NCI-H1092 (cell line): ENCODE measurements at places on chromosomes 3 and 15.

GRCh38 chr3:71018799-71019198 is 564.7 kb downstream of the FOXP1 start:
- DNase-seq = no peak

DNA sequence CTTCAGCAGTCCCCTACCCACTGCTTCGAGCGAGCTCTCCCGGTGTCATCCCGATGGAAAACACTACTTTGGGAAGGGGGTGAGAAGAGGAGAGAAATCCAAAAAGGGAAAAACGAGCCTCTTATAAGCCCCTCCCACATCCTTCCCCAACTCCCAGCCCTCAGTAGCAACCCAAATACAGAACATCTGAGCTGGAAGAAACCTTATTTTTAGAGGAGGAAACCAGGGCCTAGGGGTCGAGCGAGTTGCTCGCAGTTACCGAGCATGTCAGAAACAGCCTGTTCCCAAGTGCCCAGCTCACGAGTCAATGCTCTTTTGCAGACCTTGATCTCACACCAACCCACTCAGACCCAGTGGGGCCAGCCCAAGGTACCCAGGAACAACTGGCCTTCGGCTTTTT is 14.2 kb downstream of the RBPMS2 start:
- no peak for DNase-seq

- no peak for DNase-seq
Observed at GRCh38 chr15:96560246-96560895, 229.9 kb downstream of the NR2F2 start.

- DNase-seq = no peak
Observed at GRCh38 chr15:43516185-43516584, 1.2 kb upstream of the MAP1A start.

DNA sequence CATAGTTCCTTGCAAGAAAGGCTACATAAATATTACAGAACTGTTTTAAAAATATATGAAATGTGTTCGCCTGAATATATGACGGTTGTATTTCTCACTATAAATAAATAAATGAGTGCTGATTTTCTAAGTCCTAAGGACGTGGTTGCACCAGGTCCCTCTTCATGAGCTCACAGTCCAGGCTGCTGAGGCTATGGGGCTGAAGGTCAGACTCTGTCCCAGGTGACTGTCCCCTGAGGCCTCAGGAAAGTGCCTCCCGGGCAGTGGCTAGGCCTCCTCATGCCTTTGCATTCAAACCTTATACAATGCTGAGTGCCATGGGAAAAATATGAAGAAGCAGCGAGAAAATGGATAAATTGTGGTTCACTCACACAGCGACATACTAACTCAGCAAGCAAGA is 43.5 kb upstream of the SSR3 start:
- no peak for DNase-seq

DNA sequence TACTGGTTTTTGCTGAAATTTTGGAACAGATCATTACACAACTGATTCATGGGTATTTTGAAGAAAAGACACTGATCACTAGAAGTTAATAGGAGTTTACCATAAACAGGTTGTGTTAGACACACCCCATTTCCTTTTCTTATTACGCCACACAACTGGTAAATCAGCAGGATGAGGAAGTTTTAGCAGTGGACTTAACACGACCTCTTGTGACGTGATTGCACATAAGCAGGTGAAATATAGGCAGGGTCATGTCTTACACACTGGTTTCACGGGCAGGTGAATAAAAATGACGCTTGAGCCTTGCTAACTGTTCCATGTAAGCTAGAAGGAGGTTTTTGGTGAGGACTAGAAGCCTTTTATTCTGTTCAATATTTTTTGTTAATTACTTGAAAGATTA is 27.1 kb upstream of the TPRG1 start:
- peak; percentile 49 for DNase-seq

- no peak for DNase-seq
Observed at GRCh38 chr3:113575206-113575605, 42.9 kb downstream of the SIDT1 start.

DNA sequence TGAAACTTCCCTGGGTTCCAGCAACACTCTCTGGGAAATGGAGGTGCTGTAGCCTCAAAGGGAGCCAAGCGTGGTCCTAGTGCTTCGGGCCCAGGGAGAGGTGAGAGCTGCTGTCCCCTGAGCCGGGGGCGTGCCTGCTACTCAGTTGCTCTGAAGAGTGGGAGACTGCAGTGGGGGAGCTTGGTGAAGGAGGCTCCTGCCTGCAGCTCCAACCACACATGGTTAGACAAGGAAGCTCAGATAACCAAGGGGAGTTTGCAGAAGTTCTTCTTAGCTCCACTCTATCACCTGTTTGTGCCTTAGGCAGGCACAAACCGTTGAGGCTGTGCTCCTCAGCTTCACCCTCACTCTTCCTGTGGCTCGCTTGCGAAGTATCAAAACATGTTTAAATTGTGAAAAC is 53.6 kb upstream of the TRPM1 start:
- no peak for DNase-seq

DNA sequence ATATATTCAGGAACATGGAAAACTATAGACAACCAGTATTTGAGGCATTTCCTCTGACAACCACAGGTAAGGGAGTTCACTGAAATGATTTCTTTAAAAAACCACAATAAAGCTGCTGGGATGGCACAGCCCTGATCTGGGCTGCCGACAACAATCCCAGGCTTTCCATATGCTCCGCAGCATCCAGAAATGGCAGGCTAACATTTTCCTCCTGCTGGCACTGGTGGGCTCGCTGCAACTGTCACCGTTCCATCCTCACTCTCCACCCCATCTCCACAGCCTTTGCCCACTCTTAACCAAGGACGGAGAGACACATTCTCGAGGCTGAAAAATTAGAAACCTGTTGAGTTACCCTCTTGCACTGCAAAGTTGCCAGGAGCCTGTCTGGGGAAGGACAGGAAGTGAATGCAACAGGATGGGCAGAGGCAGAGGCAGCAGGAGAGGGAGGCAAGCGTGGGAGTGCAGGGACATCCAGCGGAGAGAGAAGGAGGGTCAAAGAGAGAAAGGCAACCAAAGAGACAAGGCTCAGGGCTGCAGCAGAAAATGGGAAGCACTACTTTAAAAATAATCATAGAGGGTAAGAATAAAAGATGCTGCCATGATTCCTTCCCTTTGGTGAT is 79.0 kb upstream of the ARRDC4 start:
- DNase-seq = no peak

GRCh38 chr15:39785139-39785538 is 2.5 kb upstream of the FSIP1 start:
- DNase-seq = no peak

DNA sequence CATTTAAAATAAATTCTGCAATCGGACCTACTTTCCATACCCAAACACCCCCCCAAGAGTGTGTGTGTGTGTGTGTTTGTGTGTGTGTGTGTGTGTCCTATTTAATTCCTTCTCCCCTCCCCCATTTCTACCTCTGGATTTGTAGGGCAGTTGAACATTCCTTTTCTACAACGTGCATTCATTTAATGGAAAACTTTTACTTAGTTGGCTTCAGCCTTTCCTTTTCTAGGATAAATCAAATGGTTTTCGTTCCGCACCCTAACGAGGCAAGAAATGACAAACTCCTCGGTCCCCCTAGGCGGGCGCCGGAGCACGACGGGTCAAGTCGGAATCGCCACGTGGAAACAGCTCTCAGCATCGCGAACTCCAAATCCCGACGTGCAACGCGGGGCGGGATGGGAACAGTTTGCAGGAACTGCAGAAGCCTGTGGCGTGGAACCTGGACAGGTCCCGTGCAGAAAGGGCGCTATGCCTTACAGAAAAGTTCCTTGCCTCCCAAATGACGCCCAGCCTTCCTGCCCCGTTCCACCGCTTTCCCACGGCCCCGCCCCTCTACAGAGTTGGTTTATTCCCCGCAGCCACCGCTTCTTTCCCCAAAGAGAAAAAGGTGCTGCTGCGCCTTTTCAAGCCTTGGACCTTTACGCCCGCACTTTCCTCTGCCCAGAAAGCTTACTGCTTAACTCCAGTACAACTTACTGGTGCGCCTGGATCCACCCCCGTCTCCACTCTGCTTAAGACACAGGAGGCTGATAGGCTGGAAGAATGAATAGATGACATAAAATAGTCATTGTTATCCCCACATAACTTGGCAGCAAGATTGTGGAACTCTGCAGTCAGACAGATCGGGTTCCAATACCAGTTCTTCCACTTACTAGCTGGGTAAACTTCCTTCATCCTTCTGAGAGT is 1.1 kb upstream of the EIF2B5 start:
- DNase-seq = peak; percentile 58

DNA sequence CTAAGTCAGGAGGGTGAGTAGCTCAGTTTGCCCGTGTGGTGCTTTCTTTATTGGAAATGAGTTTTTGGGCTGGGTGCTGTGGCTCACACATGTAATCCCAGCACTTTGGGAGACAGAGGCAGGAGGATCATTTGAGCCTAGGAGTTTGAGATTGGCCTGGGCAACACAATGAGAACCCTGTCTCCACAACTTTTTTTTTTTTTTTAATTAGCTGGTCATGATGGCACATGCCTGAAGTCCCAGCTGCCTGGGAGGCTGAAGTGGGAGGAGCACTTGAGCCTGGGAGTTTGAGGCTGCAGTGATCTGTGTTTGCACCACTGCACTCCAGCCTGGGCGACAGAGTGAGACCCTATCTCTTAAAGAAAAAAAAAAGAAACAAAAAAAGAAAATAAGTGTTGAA is 174.9 kb downstream of the NSMCE3 start:
- DNase-seq = no peak

DNA sequence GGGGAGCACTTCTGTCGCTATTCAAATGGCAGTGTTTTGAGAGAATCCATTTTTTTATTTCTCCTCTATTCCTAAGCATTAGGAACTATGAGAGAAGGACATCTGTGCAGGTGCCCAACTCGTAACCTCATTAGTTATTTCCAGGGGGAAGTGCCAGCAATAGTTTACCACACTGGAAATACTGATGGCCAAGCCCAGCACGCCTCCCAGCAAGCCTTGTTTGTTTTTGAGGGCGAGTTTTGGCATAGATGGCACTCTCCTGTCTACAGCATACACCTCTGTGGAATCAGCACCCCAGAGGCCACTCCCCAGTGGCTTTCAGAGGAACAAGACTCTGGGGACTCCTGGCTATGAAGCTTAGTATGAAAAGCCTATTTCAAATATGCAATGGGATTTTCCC is 36.6 kb downstream of the FAN1 start:
- DNase-seq = no peak

DNA sequence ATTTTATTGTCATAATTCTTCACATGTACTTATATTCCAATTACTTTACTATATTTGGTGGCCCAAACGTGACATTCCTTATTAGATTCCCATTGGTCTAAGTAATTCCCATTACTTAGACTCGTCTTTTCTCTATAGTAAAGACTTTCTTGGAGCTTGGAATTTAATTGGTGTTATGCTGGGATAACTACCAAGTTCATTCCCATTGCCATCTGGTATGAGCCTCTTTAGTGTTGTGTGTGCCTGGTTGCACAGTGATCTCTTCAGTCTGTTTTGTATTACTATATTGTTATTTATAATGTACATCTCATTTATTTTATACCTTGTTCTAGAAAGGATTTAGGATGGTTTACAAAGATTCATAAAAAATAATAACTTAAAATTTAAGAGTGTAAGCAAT is 27.8 kb downstream of the TMEM108 start:
- DNase-seq = no peak

DNA sequence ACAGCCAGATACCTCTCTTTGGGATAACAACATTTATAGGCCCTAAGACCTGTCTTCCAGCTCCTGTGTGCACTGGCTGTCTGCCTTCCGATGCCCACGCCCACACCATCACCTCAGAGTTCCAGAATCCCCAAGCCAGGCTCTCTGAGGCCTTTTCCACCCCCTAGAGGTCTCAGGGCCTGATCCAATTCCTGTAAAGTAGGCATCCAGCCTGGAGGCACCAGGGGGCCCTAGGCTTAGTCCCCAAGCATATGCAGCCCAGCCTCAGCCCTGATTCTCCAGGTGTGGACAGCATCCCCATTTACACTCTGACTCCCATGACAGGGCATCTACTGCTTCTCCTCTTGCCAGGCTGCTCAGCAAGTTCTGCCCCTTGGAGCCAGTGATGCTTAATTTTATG is 72.7 kb upstream of the CORO2B start:
- DNase-seq = no peak

DNA sequence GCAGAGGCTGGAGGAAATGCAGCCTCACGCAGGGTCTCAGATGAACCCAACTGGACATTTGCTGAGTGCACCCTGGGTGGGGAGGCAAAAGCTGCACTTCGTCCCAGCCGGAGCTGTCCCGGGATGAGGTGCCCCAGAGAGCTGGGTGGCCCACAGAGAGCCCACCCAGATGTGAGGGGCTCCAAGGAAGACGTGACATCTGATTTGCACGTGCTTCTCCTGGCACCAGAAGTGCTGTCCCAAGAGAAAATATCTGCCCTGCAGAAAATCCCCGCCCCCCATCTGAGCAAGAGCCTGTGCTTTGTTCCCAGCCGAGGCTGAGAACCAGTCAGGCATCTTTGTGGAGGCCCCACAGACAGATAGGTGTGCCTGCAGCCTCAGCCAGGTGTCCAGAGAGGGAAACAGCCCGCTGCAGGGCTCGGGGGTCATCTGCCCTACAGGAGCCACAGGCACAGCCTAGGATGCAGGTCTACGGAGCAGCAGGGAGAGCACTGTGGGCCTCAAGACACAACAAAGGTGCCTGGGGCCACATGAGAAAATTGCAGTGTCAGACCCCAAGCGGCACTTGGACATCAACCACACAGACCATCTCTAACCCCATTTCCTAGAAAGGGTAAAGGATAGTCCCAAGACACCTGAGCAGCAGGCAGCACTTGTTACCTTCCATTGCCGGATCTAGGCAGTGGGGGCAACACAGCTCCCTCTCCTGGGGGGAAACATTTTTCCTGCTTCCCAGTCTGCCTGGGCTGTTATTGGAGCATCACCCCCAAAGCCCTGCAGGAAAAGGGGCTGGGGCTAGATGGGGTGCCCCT is 5.8 kb downstream of the TMIE start:
- no peak for DNase-seq

DNA sequence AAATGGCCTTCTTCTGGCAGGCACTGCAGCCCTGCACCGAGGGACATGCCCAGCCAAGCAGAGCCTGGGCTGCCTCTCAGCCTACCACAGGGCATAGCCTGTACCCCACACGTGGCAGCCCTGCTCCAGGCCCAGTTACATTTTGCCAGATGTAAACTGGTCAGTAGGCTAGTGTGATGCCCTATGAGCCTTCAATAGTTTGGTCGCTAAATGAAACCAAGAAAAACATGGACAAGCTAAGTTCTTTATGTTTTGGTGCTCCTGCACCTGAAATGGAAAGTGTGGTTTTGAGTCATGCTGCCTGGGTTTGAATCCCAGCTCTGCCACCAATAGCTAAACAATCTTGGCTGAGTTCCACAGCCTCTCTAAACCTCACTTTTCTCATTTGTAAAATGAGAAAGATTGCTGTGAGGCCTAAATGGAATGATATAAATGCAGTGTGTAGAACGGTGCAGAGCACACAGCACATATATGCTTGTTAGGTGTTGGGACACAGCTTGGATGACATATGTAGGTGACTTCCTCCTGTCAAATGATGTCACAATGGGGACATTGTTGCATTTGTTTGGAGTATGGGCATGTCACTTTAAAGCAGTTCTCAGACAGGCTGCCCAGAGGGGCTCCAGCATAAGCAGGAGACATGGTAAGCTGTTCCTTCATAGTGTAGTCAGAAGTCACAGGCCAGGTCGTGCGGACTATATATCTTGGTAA is 57.4 kb downstream of the ZBTB38 start:
- DNase-seq = no peak

GRCh38 chr3:117630885-117631284 is 921.3 kb downstream of the TUSC7 start:
- peak; percentile 54 for DNase-seq
